ENCODE measurements at places on chromosomes 3 and 15.

DNA sequence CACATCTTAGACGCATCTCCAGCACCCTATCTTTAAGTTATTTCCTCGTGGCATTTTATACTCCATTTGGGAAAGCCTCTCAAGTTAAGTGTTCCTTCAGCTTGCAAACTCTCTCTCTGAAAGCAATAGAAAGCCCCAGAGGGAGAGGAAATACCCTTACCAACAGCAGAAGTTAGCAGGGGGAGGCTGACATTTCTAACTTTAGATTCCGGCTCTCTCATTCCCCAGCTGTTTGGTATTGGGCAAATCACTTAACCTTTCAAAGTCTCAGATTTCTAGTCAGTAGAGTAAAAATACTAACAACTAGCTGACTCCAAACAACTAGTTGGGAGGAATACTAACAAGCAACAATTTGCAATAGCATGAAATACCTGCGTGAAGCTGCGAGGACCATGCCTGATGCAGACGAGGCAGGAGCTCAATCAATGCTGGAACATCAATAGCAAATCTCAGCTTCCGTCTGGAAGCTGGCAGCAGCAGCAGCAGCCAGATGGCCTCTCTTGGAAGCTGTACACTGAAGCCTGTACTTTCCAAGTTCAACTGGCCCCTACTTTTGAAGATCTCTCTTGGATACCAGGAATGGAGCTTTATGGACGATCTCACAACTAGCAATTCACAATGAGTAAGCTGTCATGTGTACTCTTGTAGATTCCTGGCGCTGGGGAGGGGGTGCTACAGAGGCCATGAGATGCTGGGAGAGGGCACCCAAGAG is 47.8 kb downstream of the THBS1 start:
- no peak for DNase-seq

GRCh38 chr3:176789281-176789705 is 408.0 kb downstream of the TBL1XR1 start:
- DNase-seq, result no peak

- DNase-seq, result no peak
Observed at GRCh38 chr3:129344540-129345220, 66.0 kb downstream of the HMCES start.

DNA sequence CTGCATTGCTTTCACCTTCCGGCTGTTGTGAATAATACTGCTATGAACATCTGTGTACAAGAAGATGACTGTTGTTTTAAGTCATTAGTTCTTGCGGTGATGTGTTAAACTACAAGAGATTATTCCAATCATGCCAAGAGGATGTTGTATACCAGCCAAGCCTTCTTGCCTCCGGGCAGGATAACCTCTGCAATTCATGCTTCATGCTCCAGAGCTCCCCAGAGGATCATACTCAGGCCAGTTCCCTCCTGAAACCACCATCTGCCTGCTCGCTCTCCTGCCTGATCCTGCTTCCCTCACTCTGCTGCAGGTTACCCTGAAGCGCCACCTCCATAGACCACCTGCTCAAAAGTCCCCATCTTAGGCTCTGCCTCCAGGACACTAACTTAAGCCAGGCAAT is 187.1 kb upstream of the PROK2 start:
- DNase-seq, result no peak

- DNase-seq, result no peak
Observed at GRCh38 chr15:61655881-61656280, 404.4 kb downstream of the VPS13C start.

DNA sequence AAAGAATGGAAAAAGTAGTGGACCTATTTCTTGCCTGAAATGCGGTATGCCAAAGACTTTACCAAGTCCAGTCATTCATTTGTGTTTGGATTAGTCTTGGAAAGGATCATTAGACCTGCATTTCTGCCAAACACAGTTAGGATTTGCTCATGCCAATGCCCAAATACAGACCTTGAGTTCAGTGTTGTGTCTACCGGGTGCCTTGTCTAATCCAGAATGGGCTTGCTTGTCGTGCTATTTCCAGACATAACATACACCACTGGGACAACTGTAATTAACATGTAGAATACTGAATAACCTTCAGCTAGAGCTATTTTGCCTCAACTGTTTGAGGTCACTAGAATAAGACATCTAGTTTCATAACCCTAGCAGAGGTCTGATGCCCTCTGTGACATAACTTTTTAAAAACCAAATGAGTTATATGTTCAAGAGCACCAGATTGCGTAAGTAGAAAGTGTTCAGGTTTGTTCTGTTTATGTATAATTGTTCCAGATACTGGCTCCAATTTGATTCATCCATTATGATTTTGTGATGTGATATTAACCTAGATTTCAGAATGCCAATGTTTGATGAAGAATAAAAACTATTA is 145.3 kb upstream of the DPH6 start:
- DNase-seq, result no peak

DNA sequence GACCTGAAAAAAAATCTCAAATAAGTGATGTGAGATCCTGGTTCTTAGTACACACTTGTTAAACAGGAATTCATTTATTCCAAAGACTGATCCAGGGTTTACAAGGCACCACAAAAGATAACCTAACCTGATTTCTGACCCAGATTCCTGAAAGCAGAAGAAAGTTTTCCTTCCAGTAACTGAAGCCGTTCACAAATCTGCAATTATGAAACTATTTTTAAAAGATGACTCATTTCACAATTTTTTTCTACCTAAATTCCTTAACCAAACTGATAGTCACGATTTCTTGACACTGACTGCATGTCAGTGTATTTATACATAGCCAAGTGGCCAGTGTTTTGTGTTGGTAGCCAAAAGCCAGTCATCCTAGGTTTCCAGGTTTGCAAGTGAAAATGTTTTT is 17.1 kb downstream of the SLC9A9 start:
- DNase-seq, result no peak

- DNase-seq, result no peak
Observed at GRCh38 chr15:80880086-80880485, 100.9 kb downstream of the CEMIP start.

- DNase-seq, result no peak
Observed at GRCh38 chr3:12483872-12484197, 445 bp upstream of the TSEN2 start.
